ENCODE measurements at places on chromosomes 5 and 9. TPM values are rescaled to one million over a fixed set of nuclear protein-coding genes. Genes with fewer than 3 reads are reported as not detected.

DNA sequence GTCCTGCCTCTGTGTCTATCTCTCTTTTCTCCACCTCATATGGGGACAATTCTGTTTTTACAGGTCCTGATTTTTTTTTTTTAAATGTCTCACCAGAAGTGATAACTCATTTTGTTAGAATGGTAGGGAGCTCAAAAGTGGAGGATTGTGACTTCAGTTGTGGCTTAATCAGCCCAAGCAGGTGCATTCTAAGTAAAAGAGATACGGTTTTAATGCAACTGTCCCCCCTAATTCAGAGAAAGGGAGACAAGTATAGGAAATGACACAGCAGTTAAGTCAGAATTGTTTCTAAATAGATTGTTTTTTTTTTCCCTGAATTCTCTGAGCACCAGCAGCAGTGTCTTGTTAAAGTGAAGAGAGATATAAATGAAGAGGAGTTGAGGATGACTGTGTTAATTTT is 24.5 kb downstream of the MAST4 start:
- H3K27me3 ChIP-seq = no peaks in the 10 kb centered on the region
- H3K4me3 ChIP-seq = no peak overlapping the region
- H3K4me1 ChIP-seq = no peaks in the 10 kb centered on the region

DNA sequence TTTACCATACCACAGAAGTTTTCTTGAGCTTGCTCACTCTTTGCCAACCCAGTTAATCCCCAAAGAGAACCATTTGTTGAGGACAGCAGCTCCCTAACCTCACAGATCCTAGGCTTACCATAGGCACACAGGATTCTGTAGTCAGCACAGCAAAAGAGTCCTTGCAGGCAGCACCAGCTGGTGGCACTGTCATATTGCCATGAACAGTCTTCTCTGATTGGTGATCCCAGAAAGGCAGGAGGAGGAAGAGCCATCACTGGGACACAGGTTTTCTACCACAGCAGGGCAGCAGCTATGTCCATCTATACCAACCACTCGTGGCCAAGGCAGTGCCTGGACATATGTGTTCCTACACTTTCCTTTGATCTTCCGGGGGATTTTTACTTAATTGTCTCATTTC is 297.1 kb upstream of the CD180 start:
- H3K27me3 ChIP-seq = no peaks in the 10 kb centered on the region
- H3K27ac ChIP-seq = no peak overlapping the region
- H3K36me3 ChIP-seq = no peaks in the 10 kb centered on the region
- DNase-seq = no peak
- no peak overlapping the region for H3K4me3 ChIP-seq
- H3K4me1 ChIP-seq = no peaks in the 10 kb centered on the region

DNA sequence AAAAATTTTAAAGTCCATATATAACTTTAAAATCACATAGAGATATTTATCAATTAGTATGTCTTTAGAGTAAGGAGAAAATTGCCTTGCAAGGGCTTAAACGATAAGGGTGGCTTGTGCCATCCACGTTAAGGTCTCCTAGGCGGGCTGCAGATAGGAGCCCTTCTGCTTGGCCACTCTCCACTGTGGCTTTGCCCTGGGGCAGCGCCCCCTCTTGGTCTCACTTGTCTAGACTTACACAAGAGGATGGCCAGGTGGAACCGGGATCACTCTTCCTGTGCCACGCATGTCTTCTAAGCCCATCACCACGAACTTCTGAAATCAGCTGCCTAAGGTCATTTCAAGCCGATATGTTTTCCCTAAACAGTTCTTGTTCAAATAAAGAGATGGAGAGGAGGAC is 2.9 kb downstream of the FPGS start:
- peak overlapping the region; percentile 2 for H3K27ac ChIP-seq
- H3K4me3 ChIP-seq = no peak overlapping the region
- H3K27me3 ChIP-seq = no peaks in the 10 kb centered on the region

GRCh38 chr9:87475463-87475862 is 22.2 kb upstream of the DAPK1 start:
- no peaks in the 10 kb centered on the region for H3K4me1 ChIP-seq
- H3K36me3 ChIP-seq = no peaks in the 10 kb centered on the region
- H3K27ac ChIP-seq = no peak overlapping the region
- no peak for DNase-seq
- H3K27me3 ChIP-seq = no peaks in the 10 kb centered on the region

- no peaks in the 10 kb centered on the region for H3K27me3 ChIP-seq
- H3K36me3 ChIP-seq = no peaks in the 10 kb centered on the region
- DNase-seq = no peak
- H3K27ac ChIP-seq = no peak overlapping the region
- H3K4me3 ChIP-seq = no peak overlapping the region
These were observed 157.5 kb upstream of the MAP1B start for GRCh38 chr5:71949772-71950171.

- no peak overlapping the region for H3K27ac ChIP-seq
- H3K4me3 ChIP-seq = no peak overlapping the region
- no peaks in the 10 kb centered on the region for H3K36me3 ChIP-seq
- no peaks in the 10 kb centered on the region for H3K27me3 ChIP-seq
- no peaks in the 10 kb centered on the region for H3K4me1 ChIP-seq
- no peak for DNase-seq
These were observed 13.1 kb upstream of the CMBL start for GRCh38 chr5:10320793-10321192.

- H3K4me1 ChIP-seq = no peaks in the 10 kb centered on the region
- no peak for DNase-seq
- no peak overlapping the region for H3K4me3 ChIP-seq
- peak overlapping the region; percentile 66 for H3K27ac ChIP-seq
- no peaks in the 10 kb centered on the region for H3K36me3 ChIP-seq
These were observed 18.1 kb upstream of the PDCL start for GRCh38 chr9:122846371-122846940.

- H3K4me3 ChIP-seq = no peak overlapping the region
- no peak for DNase-seq
- H3K36me3 ChIP-seq = no peaks in the 10 kb centered on the region
- H3K27ac ChIP-seq = no peak overlapping the region
These were observed 261.7 kb upstream of the PAPPA start for GRCh38 chr9:115891929-115892328.

DNA sequence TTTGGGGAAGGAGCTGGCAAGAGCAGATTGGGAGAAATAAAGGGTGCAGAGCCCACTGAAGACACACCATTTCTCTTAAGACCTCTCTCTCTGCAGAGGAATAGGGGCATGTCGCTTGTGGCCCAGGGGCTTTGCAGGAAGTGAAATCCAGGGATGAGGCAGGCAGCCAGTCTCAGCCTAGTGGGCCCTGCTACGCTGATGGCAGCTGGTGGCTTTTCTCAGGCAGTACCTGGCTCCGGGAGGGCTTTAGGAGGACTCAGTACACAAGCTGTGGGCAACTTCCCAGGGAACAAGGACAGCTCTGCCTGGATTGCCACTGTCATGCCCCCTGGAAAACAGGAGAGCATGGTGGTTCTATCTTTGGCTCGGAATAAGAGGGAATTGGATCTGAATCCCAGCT is 76.2 kb upstream of the NEURL1B start:
- no peaks in the 10 kb centered on the region for H3K36me3 ChIP-seq
- H3K4me1 ChIP-seq = no peaks in the 10 kb centered on the region
- H3K4me3 ChIP-seq = no peak overlapping the region
- H3K27me3 ChIP-seq = no peaks in the 10 kb centered on the region

DNA sequence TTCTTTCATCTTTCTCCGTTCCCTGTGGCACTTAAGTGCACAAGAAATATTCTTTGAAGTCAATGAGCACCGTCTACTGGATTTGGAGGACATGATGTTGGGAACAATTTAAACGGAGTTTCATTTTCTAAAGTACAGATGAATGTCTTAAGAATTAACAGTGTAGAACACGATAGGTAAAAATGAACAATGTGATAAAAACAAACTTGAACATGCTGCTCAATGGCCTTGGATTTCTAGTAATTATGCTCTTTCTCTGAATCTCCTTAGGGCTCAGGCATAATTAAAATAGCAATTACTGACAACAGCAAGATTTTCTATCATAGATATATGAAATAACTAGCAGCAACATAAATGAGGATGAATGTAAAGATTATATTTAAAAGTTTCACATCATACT is 142.2 kb upstream of the CDH6 start:
- H3K27ac ChIP-seq = no peak overlapping the region
- H3K36me3 ChIP-seq = no peaks in the 10 kb centered on the region
- no peak overlapping the region for H3K4me3 ChIP-seq
- no peaks in the 10 kb centered on the region for H3K4me1 ChIP-seq

DNA sequence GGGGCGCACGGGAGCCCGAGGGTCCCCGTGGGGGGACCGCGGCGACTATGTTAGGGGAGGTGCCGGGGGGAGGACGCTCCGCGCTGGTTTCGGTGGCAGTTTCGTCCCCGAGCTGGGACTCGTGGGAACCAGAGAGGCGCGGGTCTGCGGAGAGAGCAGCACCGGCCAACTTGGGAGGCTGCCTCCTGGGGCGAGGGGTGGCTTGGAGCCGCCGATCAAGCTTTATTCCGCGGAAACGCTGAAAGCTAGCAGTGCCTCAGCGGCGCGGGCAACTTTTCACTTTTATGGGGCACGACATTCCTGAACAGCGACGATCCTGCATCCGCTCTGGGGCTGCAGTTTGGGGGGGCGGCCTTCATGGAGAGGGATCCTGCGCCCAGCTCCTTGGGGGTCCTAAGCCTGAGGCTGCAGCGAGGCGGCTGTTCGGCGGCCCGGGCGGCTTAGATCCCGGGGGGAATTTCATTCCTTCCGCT is 369 bp downstream of the OCLN start:
- H3K4me3 ChIP-seq = peak overlapping the region; percentile 29
- DNase-seq = no peak
- H3K36me3 ChIP-seq = no peaks in the 10 kb centered on the region
- no peaks in the 10 kb centered on the region for H3K4me1 ChIP-seq
- H3K27ac ChIP-seq = no peak overlapping the region
- no peaks in the 10 kb centered on the region for H3K27me3 ChIP-seq

GRCh38 chr9:79917421-79917820 is 345.7 kb downstream of the TLE4 start:
- no peak overlapping the region for H3K4me3 ChIP-seq
- no peaks in the 10 kb centered on the region for H3K4me1 ChIP-seq
- H3K27me3 ChIP-seq = no peaks in the 10 kb centered on the region
- no peaks in the 10 kb centered on the region for H3K36me3 ChIP-seq
- DNase-seq = no peak
- H3K27ac ChIP-seq = no peak overlapping the region

DNA sequence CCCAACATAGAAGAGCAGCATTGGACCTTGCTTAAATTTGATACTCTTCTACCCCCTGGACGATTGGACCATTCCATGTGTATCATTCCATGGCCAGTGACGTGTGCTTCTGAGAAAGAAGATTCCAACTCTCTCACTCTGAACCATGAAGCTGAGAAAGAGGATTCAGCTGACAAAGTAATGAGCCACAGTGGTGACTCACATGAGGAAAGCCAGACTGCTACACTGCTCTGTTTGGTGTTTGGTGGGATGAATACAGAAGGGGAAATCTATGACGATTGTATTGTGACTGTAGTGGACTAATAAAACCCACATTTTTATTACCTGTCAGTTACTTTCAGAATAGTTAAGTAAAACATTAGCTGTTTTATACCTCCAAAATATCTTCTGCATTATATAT is 7.5 kb downstream of the HSPA5 start:
- no peaks in the 10 kb centered on the region for H3K27me3 ChIP-seq
- H3K36me3 ChIP-seq = peaks cover 26% of the 10 kb centered on the region
- H3K4me3 ChIP-seq = no peak overlapping the region
- H3K4me1 ChIP-seq = peaks cover 25% of the 10 kb centered on the region
- no peak for DNase-seq
- no peak overlapping the region for H3K27ac ChIP-seq

GRCh38 chr9:137279741-137280473 is 2.4 kb downstream of the TOR4A start:
- no peaks in the 10 kb centered on the region for H3K4me1 ChIP-seq
- H3K36me3 ChIP-seq = no peaks in the 10 kb centered on the region
- H3K4me3 ChIP-seq = no peak overlapping the region
- H3K27me3 ChIP-seq = no peaks in the 10 kb centered on the region
- no peak for DNase-seq

DNA sequence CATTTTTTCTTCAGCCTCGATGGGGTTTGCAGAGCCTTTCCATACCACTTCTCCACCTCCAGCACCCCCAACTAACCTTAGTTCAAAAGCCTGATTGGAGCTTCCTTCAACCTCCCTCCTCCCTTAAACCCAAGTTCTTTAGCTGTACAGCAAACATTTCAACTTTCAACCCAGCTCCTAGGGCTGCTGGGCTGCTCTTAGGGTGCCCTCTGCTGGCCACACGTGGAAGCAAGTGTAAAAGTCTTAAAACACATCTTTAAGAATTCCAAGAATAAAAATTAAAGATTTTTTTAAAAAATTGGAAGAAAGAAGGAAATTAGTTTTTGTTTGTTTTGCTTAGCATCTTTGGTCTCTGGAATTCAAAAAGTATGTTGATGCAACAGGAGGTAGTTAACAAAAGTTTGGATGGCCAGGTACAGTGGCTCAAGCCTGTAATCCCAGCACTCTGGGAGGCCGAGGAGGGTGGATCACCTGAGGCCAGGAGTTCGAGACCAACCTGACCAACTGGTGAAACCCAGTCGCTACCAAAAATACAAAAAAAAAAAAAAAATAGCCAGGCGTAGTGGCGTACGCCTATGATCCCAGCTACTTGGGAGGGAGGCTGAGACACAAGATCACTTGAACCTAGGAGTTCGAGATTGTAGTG is 15.5 kb upstream of the HSD17B3 start:
- peak; percentile 32 for DNase-seq
- H3K4me3 ChIP-seq = no peak overlapping the region
- no peaks in the 10 kb centered on the region for H3K27me3 ChIP-seq

DNA sequence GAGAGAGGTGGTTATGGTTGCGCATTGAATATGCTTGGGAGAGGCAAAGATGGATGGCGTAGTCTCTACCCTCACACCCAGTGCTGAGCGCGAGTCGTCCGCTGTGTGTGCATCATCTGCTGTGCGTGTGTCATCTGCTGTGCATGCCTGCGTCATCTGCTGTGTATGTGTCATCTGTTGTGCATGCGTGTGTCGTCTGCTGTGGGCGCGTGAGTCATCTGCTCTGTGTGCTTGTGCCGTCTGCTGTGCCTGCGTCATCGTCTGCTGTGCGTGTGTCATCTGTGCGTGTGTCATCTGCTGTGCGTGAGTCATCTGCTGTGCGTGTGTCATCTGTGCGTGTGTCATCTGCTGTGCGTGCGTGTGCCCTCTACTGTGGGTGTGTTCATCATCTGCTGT is 68.0 kb upstream of the IRX4 start:
- DNase-seq = no peak
- no peak overlapping the region for H3K27ac ChIP-seq
- no peaks in the 10 kb centered on the region for H3K36me3 ChIP-seq
- H3K27me3 ChIP-seq = no peaks in the 10 kb centered on the region
- no peaks in the 10 kb centered on the region for H3K4me1 ChIP-seq

- no peak overlapping the region for H3K4me3 ChIP-seq
- H3K27ac ChIP-seq = no peak overlapping the region
- H3K4me1 ChIP-seq = no peaks in the 10 kb centered on the region
- H3K36me3 ChIP-seq = no peaks in the 10 kb centered on the region
- no peaks in the 10 kb centered on the region for H3K27me3 ChIP-seq
- DNase-seq = peak; percentile 24
These were observed 175.7 kb downstream of the MELK start for GRCh38 chr9:36748322-36748899.

GRCh38 chr5:68252673-68253623 is 37.4 kb downstream of the PIK3R1 start:
- peak overlapping the region; percentile 60 for H3K27ac ChIP-seq
- peaks cover 77% of the 10 kb centered on the region for H3K4me1 ChIP-seq
- no peaks in the 10 kb centered on the region for H3K36me3 ChIP-seq
- peak; percentile 33 for DNase-seq
- no peaks in the 10 kb centered on the region for H3K27me3 ChIP-seq

Gene DIAPH1
- total RNA-seq = 278 TPM

Gene RUSC2
- 8.3 TPM for total RNA-seq

Gene C1QTNF3
- 7.1 TPM for total RNA-seq

Gene OR13F1
- not detected for total RNA-seq

Gene GARIN3
- not detected for total RNA-seq
